Stimulated activated CD4-positive, alpha-beta T cell treated with anti-CD3 and anti-CD28 coated beads, TNF-alpha, amount 100 ng/mL, for 24 hours (primary cell): ENCODE measurements at places on chromosomes 6 and 20.

DNA sequence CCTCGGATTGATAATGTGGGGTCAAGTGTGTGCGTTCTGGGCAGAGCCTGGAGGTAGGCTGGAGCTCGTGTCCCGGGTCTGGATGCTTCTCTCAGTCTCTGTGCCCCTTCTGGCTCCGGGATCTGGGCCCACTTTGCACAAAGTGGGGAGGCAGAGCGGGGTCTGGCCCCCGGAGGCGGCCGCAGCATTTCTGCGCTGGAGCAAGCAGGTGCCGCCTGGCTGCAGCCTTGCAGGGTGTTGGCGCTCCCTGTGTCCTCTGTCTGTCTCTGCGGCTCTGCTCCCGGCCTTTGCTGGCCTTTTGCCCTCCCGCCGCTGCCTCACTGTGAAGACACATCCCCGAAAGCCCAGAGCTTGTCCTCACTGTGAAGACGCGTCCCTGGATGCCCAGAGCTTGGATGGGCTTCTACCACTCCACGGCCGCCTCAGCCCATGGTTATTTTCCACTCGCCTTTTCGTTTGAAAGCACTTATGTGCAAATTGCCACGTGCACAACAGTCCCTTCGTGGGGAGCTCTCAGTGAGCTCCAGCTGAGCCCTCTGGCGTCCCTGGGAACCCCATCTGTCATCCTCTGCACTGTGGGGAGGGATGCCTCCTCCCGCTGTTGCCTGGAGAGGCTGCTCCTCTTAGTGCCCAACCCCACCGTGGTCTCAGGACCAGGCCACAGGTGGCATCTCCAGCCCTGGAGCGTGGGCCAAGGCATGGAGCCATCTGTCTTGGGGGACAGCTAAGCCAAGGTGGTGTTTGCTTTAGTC, 17.4 kb downstream of the SLCO4A1 start:
- DNase-seq, result no peak

DNA sequence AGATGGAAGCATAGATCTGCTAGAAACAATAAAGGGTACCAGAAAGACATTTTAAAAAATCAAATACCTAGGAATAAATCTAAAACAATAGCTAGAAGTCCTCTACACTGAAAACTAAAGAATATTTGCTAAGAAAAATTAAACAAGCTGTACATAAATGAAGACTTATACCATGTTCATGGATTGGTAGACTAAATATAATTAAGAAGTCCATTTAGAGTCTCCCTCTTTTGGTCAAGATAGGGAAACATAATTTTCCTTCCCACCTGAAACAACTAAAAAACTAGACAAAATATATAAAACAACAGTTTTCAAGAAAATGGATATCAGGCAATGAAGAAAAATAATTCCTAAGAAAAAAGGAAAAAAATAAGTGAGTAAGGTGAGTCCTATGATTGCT, 120.0 kb upstream of the TAB2 start:
- no peak for DNase-seq

DNA sequence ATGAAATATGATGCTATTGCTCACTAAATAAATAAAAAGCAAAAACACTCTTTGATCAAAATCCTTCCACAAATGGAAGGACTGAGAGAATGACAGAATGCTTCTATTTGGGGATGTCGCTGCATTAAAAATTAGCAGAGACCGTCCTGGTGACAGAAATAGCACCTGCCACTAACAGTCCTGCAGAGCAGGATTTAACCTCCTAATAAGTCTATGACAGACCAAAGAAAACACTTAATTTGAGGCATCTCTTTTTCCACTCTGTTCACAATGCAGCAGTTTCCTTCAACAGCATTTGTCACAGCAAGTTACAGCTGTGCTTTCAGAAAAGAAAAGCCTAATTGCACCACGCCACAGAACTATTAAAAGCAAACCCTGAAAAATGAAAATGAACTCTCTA, 140.6 kb upstream of the BEND6 start:
- no peak for DNase-seq

GRCh38 chr20:41373251-41373783, 6.7 kb upstream of the EMILIN3 start:
- no peak for DNase-seq

DNA sequence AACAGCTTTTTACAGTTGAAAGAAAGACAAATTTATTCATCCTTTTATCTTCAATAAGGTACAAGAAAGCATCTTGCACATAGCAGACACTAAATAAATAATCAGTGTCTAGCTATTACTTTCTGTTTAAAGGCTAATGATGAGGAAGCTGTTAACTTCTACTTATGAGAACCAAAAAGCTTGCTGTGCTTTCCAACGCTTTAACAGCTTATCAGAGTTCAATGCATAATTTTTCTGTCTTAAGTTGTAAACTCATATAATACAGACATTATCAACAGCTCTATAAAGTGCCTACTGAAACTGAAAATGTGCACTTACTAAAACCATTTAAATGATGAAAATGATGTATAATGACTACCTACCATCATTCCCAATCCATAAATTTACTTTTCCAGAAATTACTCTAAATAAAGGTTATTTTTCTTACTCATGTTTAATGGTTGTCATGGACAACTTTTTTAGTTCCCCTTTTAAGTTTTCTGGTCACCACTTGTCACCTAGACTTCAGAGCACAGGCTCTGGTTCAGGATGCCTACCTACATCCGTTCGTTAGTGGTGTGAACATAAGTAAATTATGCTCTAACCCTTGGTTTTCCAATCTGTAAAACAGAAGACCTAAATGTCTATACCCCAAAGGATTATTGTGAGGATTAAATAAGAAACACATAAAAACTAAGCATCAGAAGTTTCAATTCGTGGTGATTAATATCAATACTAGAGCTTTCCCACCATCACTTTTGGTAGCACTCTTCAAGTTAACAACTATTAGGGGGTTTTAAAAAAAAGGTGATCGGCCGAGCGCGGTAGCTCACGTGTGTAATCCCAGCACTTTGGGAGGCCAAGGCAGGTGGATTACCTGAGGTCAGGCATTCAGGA, 8.0 kb downstream of the PNISR start:
- no peak for DNase-seq

- DNase-seq, result no peak
Measured at GRCh38 chr6:160170018-160170680, 48.5 kb downstream of the SLC22A1 start.

GRCh38 chr6:29763491-29764289, 40.5 kb downstream of the HLA-F start:
- DNase-seq, result no peak

DNA sequence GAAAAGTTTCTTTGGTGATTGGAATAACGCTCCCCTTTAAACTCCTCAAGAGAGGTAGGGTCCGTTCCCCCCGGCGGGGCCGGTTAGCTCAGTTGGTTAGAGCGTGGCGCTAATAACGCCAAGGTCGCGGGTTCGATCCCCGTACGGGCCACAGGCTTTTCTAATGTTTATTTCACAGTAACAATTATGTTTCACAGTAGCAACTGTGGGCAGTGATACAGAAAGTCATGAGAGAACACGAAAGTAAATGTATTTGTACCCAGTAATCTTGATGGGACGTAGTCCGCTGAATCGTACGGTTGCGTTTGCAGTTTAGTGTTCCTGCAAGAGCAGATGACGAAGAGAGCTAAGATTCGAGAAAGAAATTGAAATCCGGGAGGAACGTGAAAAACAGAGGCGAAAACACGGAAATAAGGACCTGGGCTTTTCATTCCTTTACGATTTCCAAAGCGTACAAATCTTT, 505.5 kb downstream of the PRIM2 start:
- DNase-seq, result no peak

DNA sequence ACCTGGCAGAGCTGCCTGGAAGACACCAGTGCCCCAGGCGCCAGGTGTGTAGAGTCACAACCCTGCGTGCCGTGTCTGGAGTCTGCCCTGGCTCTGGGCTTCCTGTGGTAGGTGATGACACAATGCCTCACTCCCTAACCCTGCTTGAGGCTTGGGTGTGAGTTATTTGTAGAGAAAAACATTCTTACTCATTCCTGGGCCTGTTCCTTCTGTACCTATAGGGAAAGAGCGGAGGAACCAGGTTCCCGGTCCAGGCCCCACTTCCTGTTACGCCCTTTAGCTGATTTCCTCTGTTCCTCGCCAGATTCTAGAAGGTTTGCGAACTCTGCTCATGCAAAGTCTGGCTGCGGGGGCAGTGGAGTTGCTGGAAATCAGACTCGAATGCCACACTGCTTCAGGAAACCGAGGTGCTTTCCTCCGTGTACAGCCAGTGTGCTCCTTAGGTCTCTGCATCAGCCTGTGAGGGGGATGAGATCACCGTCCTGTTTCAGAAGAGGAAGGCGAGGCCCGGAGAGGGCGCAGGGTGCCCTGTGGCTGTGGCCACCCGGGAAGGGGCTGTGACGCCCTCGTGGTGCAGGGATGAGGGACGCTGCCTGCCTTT, 67.1 kb upstream of the DUSP22 start:
- peak; percentile 73 for DNase-seq

GRCh38 chr6:26342106-26343004, 22.6 kb upstream of the BTN3A2 start:
- DNase-seq, result no peak

- DNase-seq, result no peak
Measured at GRCh38 chr20:3119044-3119443, 34.5 kb upstream of the AVP start.

GRCh38 chr6:110064744-110065524, 86.8 kb downstream of the GPR6 start:
- DNase-seq, result no peak

GRCh38 chr6:7812623-7813022, 86.7 kb downstream of the BMP6 start:
- DNase-seq, result no peak

GRCh38 chr6:108435391-108435790, 125.3 kb upstream of the FOXO3 start:
- no peak for DNase-seq

DNA sequence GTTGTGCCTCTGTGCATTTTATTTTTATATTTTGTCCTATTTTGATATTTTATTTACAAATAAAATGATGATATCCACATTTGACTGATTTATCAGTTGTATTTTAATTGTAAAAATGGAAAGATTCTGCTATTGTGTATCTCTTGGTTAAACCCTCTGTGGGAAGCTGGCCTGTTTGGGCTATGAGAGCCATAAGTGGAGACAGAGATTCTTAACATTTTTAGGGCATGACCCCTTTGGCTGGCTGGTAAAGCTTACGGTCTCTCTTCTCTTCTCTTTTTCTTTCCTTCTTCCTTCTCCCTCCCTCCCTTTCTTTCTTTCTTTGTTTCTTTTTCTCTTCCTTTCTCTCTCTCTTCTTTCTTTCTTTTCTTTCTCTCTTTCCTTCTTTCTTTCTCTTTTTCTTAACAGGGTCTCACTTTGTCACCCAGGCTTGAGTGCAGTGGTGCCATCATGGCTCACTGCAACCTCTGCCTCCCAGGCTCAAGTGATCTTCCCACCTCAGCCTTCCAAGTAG, 172.3 kb upstream of the CDYL start:
- no peak for DNase-seq

DNA sequence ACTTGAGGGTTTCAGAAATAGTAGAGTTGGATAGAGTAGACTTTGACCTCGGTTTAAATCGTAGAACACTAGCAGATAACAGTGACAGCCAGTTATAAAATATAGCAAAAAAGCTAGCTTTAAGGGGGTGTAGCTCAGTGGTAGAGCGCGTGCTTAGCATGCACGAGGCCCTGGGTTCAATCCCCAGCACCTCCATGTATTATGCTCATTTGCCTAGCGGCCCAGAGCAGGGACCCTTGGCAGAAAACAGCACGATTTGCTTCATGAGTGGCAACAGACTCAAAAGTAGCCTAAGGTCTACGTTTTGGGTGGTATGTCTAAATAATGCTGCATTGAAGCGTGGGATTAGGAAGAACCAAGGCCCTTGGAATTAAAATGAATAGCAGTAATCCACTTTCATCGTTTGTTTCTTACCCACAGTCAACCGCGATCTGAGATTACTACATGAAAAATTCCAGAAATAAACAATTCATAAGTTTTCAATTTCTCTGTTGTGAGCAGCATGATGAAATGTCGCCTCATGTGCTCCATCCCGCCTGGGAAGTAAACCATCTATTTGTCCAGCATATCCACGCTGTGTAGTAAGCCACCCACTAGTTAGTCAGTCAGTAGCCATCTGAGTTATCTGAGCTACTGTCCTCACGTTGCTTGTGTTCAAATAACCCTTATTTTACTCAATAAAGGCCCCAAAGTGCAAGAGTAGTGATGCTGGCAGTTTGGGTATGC, 184.9 kb downstream of the GPX5 start:
- no peak for DNase-seq

DNA sequence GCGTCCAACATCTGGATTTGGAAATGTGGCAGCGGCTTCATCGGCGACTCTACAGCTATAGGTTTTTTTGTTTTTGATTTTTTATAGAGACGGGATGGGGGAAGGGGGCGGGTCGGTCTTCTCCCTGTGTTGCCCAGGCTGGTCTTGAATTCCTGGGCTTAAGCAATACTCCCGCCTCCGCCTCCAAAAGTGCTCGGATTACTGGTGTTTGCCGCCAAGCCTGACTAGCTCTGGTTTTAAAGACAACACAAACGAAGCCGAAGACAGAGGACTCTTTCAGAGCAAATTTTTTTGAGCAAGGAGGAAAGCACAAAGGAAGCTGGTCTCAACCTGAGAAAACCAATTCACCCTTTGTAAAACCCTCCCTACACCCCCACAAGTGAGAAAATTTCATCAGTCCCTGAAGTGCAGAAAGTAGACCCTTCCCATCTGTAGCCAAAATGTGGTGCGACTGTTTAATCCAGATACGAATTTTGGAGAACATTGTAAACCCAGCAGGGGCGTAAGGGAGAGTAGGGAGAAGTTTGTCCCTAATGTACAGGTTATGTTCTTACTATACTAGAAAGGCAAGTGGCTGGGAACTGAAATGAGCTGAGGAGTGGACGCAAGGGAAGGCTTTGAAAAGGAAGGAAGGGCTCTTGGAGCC, 185.9 kb downstream of the TRIM27 start:
- no peak for DNase-seq

DNA sequence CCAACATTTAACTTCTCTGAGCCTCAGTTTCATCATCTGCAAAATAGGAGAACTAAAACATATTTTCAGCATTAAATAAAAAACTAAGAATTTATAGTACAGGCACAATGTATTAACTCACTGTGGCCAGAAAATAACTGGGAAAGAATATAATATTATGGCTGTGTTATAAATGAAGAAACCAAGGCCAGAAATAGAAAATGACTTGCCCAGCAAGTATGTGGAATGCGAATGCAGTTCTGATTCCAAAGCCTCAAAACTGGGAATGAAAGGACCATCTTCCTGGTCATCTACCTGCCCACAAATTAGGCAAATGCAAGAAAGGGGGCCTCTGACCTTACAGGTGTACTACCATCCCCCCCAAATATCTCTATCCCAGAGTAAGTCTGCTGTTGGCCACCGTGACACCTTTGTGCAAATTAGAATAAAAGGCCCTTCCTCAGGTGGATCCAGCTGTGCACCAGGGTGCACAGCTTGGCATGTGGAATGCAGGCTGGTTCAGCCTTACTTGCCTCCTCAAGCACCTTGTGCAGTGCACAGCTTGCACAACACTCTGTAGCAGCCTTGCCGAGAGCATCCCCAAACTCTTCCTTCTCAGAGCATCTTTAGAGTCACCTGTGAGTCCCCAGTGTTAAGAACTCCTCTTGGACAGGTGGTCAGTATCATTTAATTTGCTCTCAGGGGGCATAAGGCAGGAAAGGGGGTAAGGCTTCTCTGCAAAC, 4.4 kb downstream of the SLC13A3 start:
- no peak for DNase-seq
